ENCODE measurements at places on chromosomes 11 and 22. TPM values are rescaled to one million over a fixed set of nuclear protein-coding genes. Genes with fewer than 3 reads are reported as not detected.

DNA sequence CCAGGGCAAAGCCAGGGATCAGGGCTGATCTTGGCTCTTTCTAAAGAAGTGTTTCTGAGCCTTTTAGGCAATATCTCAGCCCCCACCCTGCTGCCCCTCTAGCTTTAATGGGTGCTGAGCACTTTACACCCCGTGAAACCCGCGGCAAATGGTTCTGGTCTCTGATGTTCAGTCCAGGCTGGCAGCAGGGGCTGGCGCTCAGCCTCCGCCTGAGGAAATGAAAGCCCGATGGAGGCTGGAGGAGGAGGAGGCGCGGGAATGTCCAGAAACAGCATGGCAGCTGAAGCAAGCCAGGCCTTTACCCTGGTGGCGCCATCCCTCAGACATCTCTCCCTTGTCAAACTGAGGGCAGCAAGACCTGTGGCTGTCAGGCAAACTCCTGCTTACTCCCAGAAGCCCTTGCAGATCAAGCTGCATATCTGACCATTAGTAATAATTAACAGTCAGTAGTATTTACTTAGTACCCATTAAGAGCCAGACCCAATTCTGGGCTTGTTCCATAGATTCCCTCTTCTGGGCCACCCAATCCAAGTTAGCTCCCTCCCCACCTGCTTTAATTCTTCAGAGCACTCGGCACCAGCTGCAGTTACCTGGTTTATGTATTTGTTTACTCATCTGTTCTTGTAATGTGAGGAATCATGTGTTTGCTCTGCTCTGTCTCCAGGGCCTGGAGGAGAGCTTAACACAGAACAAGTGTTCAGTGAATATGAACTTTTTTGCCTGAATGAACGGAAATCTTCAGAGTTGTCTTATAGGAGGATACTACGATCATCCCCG lies 15.0 kb upstream of the ALX4 start:
- H3K36me3 ChIP-seq: no peaks in the 10 kb centered on the region
- H3K4me3 ChIP-seq: no peak overlapping the region
- DNase-seq: no peak

DNA sequence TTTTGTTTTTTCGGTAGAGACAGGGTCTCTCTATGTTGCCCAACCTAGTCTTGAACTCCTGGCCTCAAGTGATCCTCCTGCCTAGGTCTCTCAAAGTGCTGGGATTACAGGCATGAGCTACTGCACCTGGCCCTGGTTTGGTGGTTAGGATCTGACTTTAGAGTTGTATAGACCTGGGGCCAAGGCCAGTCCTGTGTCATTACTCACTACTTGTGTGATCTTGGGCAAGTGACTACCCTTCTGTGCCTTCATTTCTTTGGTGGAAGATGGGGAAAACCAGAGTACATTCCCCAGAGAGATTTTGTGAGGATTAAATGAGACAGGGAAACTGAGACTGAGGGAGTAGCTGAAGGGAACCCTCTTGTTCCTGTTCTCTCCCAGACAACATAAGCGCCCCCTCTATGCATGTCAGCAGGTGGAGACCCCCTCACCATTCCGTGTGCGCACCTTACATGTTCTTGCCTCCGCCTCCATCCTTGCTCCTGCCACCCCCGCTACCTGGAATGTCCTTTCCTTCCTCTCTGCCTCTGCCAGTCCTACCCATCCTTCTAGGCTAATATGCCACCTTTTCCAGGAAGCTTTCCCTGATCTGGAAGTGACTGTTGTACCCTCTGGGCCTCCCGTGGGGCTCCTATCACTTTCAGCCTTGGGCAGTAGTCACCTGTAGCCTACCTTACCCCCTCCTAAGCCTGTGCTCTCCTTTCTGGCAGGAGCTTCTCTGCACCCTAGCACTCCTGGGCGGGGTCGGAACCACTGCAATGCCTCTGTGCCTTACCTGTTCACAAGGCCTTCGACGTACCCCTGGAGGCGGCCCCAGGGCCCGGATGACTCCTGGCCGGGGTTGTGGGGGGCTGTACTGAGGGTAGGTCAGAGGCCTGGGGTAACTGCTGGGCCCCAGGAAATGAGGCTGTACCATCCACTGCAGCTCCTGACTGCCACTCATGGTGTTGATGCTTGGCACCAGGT lies 3.9 kb downstream of the FOSL1 start:
- peaks cover 4% of the 10 kb centered on the region for H3K27me3 ChIP-seq
- no peak for DNase-seq
- H3K4me1 ChIP-seq: peaks cover 16% of the 10 kb centered on the region
- no peak overlapping the region for H3K27ac ChIP-seq
- no peak overlapping the region for H3K4me3 ChIP-seq
- H3K36me3 ChIP-seq: no peaks in the 10 kb centered on the region

GRCh38 chr22:50019316-50019715 lies 6.8 kb upstream of the IL17REL start:
- DNase-seq: no peak
- peaks cover 50% of the 10 kb centered on the region for H3K27me3 ChIP-seq
- H3K4me3 ChIP-seq: no peak overlapping the region
- peaks cover 6% of the 10 kb centered on the region for H3K4me1 ChIP-seq
- no peaks in the 10 kb centered on the region for H3K36me3 ChIP-seq
- H3K27ac ChIP-seq: no peak overlapping the region

DNA sequence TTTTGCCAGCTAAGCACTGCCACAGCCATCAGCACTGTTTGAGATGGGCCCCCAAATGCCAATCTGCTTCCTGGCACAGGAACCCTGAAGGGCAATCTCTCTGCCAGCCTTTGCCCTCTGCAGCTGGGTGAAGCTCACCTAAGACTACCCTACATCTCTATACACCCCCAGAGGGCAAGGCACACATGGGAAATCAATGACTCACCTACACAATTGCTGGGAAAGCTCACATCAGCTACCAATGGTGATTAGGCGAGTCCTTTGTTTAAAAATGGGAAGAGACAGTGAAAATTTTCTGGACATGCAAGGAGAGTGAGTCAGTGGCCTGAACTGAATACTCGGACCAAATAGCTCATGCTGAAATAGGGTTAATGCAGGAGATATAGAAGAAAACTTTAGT lies 12.6 kb upstream of the PRDM11 start:
- H3K27me3 ChIP-seq: peaks cover 17% of the 10 kb centered on the region
- no peak overlapping the region for H3K27ac ChIP-seq
- H3K36me3 ChIP-seq: no peaks in the 10 kb centered on the region
- H3K4me1 ChIP-seq: no peaks in the 10 kb centered on the region
- no peak for DNase-seq

DNA sequence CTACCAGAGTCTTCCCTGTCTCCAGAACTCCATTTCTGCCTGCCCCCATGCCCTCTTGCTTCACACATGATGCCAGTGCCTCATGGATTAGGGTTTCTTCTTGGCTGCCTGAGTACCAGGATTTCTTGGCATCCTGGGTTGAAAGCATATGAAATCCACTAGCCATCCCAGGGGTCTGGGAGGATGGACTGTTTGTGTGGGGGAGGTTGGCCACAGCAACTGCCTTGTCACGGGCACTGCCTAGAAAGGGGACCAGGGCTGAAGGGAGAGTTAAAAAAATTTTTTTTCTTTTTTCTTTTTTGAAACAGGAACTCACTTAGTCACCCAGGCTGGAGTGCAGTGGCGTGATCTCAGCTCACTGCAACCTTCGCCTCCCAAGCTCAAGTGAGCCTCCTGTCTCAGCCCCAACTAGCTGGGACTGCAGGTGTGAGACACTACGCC lies 4.2 kb downstream of the USP35 start:
- H3K4me3 ChIP-seq: no peak overlapping the region
- no peak overlapping the region for H3K27ac ChIP-seq
- H3K36me3 ChIP-seq: no peaks in the 10 kb centered on the region
- H3K27me3 ChIP-seq: no peaks in the 10 kb centered on the region

DNA sequence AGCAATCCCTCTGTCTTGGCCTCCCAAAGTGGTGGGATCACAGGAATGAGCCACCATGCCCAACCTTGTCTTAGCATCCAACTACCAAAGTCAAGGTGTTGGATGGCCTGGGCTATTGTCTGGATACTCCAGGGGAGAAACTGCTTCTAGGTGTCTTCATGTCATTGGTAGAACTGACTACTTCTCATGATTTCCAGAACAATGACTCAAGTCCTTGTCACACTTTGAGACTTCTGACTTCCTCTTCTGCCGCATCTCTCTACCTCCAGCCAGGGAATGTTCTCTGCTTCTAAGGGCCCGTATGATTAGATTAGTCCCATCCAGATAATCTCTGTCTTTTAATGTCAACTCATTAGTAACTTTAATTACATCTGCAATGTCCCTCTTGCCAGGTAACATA lies 30.6 kb downstream of the APOL6 start:
- H3K27me3 ChIP-seq: no peaks in the 10 kb centered on the region
- H3K36me3 ChIP-seq: no peaks in the 10 kb centered on the region
- DNase-seq: no peak
- H3K27ac ChIP-seq: no peak overlapping the region
- peaks cover 8% of the 10 kb centered on the region for H3K4me1 ChIP-seq

GRCh38 chr11:10201343-10201742 lies 92.7 kb downstream of the SBF2 start:
- no peaks in the 10 kb centered on the region for H3K4me1 ChIP-seq
- H3K27ac ChIP-seq: no peak overlapping the region
- no peaks in the 10 kb centered on the region for H3K36me3 ChIP-seq
- no peak for DNase-seq
- no peak overlapping the region for H3K4me3 ChIP-seq

- H3K4me3 ChIP-seq: no peak overlapping the region
- H3K27ac ChIP-seq: no peak overlapping the region
- no peaks in the 10 kb centered on the region for H3K4me1 ChIP-seq
Observed at GRCh38 chr11:106381895-106382294, 304.4 kb downstream of the AASDHPPT start.

- peak overlapping the region; percentile 31 for H3K27ac ChIP-seq
- no peaks in the 10 kb centered on the region for H3K27me3 ChIP-seq
- DNase-seq: no peak
- H3K4me3 ChIP-seq: peak overlapping the region; percentile 27
Observed at GRCh38 chr11:66150140-66150539, 80.1 kb downstream of the PACS1 start.

DNA sequence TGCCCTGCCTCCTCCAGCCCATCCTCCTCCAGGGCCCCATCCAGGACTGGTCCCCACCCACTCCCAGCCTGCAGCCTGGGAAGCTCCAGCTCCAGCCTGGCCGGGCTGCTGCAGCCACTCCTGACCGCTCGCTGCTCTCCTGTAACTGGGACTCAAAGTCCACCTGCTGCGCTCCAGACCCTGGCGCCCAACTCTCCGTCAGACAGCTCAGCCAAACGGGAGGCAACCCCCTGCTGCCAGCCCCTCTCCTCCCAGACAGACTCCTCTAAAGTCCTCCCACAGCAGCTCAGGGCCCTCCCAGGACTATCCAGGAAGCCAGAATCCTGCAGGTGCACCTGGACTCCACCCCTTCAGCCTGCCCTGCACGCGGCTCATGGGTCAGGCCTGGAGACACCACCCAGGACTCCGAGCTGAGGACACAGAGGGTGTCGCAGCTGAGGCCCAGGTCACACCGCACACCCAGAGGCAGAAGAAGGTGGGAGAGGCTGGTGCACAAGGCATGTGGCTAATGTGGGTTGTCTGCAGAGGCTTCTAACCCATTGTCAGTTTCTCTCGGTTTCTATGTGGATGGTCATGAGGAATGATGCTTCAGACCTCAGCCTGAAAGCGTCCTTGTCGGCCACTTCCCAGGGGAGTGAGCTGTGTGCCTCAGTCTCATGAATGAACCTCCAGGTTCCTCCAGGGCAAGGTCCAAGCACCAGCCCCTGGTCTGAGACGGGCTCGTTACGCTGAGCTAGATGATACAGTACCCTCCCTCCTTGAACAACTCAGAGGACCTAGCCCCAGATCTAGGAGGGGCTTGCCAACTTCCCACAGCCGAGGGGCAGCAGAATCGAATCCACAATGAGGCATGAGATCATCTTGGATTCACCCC lies 1514.8 kb downstream of the TBC1D22A start:
- no peaks in the 10 kb centered on the region for H3K36me3 ChIP-seq
- H3K27ac ChIP-seq: no peak overlapping the region
- no peak for DNase-seq
- no peaks in the 10 kb centered on the region for H3K4me1 ChIP-seq
- H3K4me3 ChIP-seq: no peak overlapping the region

- H3K4me3 ChIP-seq: no peak overlapping the region
- peaks cover 10% of the 10 kb centered on the region for H3K36me3 ChIP-seq
- no peak for DNase-seq
- no peaks in the 10 kb centered on the region for H3K27me3 ChIP-seq
Observed at GRCh38 chr22:37846433-37846832, 2.3 kb upstream of the ANKRD54 start.

DNA sequence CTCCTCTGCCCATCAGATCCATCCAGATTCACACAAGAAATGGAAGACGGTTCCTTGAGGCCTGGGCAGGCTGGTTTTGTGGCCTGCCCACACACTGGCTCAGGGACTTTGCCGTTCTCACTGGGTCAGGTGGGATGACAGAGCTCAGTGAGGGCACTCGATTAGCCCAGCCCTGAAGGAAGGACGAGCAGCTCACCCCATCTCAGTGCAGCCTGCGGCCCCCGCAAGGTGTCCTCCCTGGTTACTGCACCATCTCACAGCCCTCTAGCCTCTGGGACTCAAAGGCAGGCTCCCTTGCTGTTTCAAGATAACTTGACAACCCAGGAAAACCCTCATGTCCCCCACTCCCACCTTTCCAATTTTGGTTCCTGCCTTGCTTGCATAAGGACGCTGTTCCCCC lies 4.2 kb downstream of the SLC16A8 start:
- H3K27me3 ChIP-seq: peaks cover 9% of the 10 kb centered on the region
- no peak overlapping the region for H3K4me3 ChIP-seq
- no peak overlapping the region for H3K27ac ChIP-seq
- DNase-seq: no peak
- peaks cover 21% of the 10 kb centered on the region for H3K4me1 ChIP-seq

DNA sequence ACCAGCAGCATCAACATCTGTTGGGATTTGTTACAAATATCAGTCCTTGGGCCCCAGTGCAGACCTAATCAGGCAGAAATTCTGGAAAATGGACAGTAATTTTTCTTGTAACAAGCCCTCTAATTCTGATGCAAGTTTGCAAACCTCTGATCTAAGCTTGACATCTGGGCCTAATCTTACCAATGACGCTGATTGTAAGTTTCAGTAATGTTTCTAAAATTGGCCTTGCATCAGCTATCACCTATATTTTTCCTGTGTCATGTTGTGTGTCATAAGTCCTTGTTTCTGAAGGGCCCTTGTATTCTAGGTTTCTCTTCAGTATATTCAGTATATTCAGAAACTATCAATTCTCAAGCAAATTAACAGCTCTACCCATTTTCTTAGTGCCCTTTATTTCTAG lies 36.4 kb downstream of the ZNF215 start:
- no peaks in the 10 kb centered on the region for H3K4me1 ChIP-seq
- H3K4me3 ChIP-seq: no peak overlapping the region
- H3K27me3 ChIP-seq: no peaks in the 10 kb centered on the region
- no peaks in the 10 kb centered on the region for H3K36me3 ChIP-seq
- H3K27ac ChIP-seq: no peak overlapping the region
- DNase-seq: no peak

GRCh38 chr22:37999640-38000272 lies 15.4 kb upstream of the SOX10 start:
- no peak for DNase-seq
- no peaks in the 10 kb centered on the region for H3K27me3 ChIP-seq
- H3K4me3 ChIP-seq: no peak overlapping the region

SLC6A5 gene
- not detected for total RNA-seq

SCUBE2 gene
- 2.8 TPM for total RNA-seq
